ENCODE measurements at places on chromosomes 12 and 14. TPM values are rescaled to one million over a fixed set of nuclear protein-coding genes. Genes with fewer than 3 reads are reported as not detected.

The LIN7A gene
- 0.32 TPM for total RNA-seq

The TNFRSF1A gene
- 60.5 TPM for total RNA-seq

The TBX3 gene
- 4.5 TPM for total RNA-seq

The CYP27B1 gene
- total RNA-seq, result 0.32 TPM

The NRIP2 gene
- not detected for total RNA-seq

The KRT78 gene
- not detected for total RNA-seq

The SRSF9 gene
- 173 TPM for total RNA-seq

The ANKRD33 gene
- total RNA-seq, result not detected

The GALNT9 gene
- 0.13 TPM for total RNA-seq

The CHST11 gene
- 6.0 TPM for total RNA-seq

The SRGAP1 gene
- total RNA-seq, result 2.9 TPM

The SMCO2 gene
- total RNA-seq, result 0.32 TPM

The KLRD1 gene
- 0.69 TPM for total RNA-seq

The SBNO1 gene
- total RNA-seq, result 14.4 TPM

The TAS2R30 gene
- 12.6 TPM for total RNA-seq

The SMOC1 gene
- not detected for total RNA-seq

The AMDHD1 gene
- total RNA-seq, result 0.06 TPM

The C14orf180 gene
- not detected for total RNA-seq

The CHGA gene
- total RNA-seq, result 1.0 TPM

The TSPAN19 gene
- not detected for total RNA-seq

The RPL10L gene
- not detected for total RNA-seq

The HOXC6 gene
- not detected for total RNA-seq

The TRIM9 gene
- total RNA-seq, result not detected

The SLCO1C1 gene
- total RNA-seq, result not detected

The CMKLR1 gene
- not detected for total RNA-seq

The TMTC3 gene
- total RNA-seq, result 17.8 TPM

The PZP gene
- total RNA-seq, result 1.1 TPM

The MIA2 gene
- total RNA-seq, result 17.6 TPM

The CMA1 gene
- total RNA-seq, result not detected

The CIROP gene
- not detected for total RNA-seq

The OR4K13 gene
- total RNA-seq, result not detected

The C14orf39 gene
- total RNA-seq, result not detected

The DCTN2 gene
- total RNA-seq, result 80.9 TPM

The FLRT2 gene
- total RNA-seq, result 531 TPM

The GRIN2B gene
- total RNA-seq, result under 0.01 TPM

Measured in bladder microvascular endothelial cell (primary cell).